ENCODE measurements at places on chromosomes 3 and 15. TPM values are rescaled to one million over a fixed set of nuclear protein-coding genes. Genes with fewer than 3 reads are reported as not detected.

- no peak for DNase-seq
These were observed 20.5 kb upstream of the ABHD2 start for GRCh38 chr15:89067751-89068150.

DNA sequence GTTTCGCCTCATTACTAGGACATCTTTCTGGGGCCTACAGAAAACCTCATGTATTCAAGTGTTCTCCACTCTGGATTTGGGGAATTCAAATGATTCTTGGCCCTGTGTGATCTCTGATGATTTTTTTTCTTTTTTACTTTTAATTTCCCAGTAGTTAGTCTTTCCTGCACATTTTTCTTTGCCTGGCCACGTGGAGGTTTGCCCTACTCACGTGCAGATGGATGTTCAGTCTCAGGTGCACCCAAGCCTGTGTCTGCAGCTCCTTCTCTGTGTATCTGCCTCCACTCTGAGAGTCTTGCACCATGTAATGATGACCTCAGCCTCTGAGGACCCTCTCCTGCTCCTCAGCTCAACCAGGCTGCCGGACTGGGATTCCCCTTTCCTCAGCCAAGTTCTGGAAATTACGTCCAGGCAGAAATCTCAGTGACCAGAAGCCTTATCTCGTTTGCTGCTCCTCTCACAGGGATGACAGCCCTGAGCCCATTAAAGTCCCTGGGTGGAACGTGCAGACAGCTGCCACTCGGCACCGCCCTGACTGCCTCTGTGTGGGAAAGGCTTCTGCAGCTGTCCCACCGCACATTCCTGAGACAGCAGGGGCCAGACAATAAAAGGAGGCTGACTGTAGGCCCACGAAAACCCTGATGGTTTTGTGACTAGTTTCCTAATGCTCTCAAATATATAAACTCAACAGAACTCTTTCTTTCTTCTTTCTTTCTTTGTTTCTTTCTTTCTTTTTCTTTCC lies 31.4 kb upstream of the GABRB3 start:
- no peak for DNase-seq

- no peak for DNase-seq
These were observed 41.8 kb downstream of the ITGB5 start for GRCh38 chr3:124845406-124845805.

DNA sequence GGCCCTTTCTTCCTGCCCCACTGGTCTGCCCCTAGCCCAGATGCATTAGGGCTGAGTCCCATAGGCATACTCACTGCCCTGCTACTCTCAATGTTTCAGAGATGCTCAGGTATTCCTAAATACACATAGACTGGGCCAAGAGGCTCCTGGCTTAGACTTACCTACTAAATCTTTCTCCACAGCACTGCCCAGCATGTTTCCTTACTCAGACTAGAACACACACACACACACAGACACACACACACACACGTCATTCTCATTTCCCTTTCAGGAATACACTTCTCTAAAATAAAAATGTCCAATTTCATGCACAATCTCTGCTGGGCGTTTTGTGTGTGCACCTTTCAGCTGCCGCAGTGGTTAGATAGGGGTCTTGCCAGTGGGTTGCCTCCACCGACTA lies 175.7 kb downstream of the FAM43A start:
- DNase-seq = no peak

- DNase-seq = no peak
These were observed 50.9 kb downstream of the FEM1B start for GRCh38 chr15:68328443-68328842.

DNA sequence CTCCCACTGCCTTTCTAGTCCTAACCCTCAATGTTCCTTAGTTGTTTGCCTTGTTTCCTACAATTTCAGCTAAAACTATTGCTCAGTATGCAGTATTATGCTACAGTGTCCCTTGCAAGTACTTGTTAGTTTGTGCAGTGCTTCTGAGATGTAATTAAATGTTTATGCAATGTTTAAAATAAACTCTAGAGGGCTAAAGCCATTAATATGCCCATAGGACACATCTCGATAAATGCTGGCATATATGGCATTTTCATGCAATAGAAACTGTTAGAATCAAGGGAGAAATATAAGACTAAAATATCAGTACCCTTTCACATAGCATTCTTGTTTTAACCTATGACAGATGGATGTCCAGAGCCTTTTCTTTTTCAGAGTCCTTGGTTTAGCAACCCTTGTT lies 59.8 kb upstream of the ACKR4 start:
- DNase-seq = no peak

DNA sequence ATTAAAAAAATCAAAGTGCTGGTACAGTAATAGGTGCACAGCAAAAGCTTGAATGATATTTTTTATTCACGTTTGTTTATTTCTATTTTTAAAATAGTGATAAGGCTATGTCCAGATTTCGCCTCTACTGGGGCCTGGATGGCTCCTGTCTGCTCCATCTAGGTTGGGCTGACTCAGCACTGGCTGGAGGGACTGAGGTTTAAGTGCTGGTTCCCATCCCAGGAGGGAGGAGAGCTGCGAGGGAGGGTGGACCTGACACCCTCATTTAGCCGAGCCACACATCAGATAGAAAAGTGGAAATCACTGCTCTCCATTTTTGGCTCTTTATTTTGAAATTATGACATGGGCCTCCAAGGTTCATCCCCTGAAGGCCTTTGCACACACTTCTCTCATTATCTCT lies 95.4 kb upstream of the AGBL1 start:
- DNase-seq = no peak

GRCh38 chr3:107919239-107919638 lies 171.6 kb downstream of the CD47 start:
- no peak for DNase-seq

DNA sequence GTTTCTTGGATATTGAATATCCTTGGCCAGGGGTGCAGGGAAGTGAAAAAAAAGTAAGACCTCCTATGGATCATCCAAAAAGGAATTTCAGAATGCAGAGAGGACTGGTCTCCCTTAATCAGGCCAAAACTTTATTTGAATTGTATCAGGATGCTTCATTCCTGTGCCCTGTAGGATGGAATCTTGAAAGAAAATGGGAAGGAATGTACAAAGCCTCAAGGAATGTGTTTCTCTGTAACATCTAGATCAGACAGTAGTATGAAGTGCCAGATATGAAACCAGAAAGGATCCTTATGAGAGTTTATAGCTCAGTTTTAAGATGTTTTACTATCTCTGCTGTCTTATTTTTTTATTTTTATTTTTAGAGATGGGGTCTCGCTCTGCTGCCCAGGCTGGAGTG lies 6.5 kb upstream of the GSK3B start:
- DNase-seq = no peak

- no peak for DNase-seq
These were observed 30.7 kb downstream of the CD200R1L start for GRCh38 chr3:112815981-112816380.

DNA sequence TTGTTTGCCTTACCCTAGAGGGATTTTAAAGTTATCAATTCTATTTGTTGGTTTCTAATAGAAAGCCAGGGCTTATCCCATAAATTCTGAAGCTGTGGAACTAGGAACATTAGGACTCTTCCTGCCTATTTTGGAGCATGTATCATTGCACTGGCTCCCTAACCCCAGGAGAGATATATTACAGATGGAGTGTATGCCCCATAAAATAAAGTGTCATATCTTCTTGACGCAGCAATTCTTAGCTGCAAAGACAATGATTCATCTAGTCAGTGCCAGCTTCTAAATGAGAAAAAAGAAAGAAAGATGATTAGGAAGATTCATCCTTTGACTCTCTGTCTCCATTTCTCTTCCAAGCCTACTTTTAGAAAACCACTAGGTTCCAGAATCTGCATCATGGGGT lies 74.8 kb upstream of the MAGI1 start:
- no peak for DNase-seq

GRCh38 chr3:106725566-106725965 lies 651.7 kb upstream of the CCDC54 start:
- DNase-seq = no peak

DNA sequence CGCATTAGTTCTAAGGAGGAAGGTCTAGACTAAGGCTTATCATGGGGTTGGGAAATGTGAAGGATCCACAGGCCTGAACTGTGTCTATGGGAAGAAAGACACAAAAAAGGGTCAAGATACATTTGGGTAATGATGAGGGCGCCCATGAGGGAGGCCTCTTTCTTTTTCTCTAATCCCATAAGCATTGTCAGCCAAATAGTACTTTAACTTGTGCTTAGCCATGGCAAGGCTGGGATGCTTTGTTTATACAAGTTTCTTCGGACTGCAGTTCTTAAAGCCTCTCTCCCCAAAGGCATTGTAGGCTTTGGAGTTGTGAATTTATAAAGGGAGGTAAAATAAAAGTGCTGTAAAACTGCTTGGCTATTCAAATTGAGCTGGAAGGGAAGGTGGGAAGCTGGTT lies 23.4 kb downstream of the ARMC8 start:
- DNase-seq = no peak

The ACOX2 gene
- 31.0 TPM for total RNA-seq

The GOLGA6L4 gene
- 9.4 TPM for total RNA-seq
